ENCODE measurements at places on chromosomes 7 and 10. TPM values are rescaled to one million over a fixed set of nuclear protein-coding genes. Genes with fewer than 3 reads are reported as not detected.

The FAM25A gene
- total RNA-seq: not detected

The SLC16A12 gene
- total RNA-seq: 0.05 TPM

The ANTXRL gene
- 0.29 TPM for total RNA-seq

The IFIT2 gene
- total RNA-seq: 3.3 TPM

The MSS51 gene
- total RNA-seq: 0.71 TPM

Measured in A549 treated with CORT108297 at 1 μM for 4 hours (cell line).